Esophagus muscularis mucosa (tissue), 4 donors: ENCODE measurements at places on chromosomes 11 and 22. TPM values are rescaled to one million over a fixed set of nuclear protein-coding genes. Genes with fewer than 3 reads are reported as not detected.

Gene HEPHL1
- total RNA-seq = not detected

Gene TEX12
- total RNA-seq = 4.2 TPM

Gene AKIP1
- total RNA-seq = 56.4 TPM

Gene FLRT1
- 5.0 TPM for total RNA-seq

Gene GRAMD1B
- 2.2 TPM for total RNA-seq

Gene C11orf86
- total RNA-seq = not detected

Gene DDTL
- total RNA-seq = 3.2 TPM

Gene OR51T1
- total RNA-seq = not detected

Gene OR8D4
- total RNA-seq = not detected

Gene SCT
- total RNA-seq = not detected

Gene NXPE2
- total RNA-seq = 0.42 TPM

Gene CENPM
- total RNA-seq = not detected

Gene SLC22A9
- total RNA-seq = not detected

Gene GAL3ST3
- 1.7 TPM for total RNA-seq

Gene SCGB1C1
- total RNA-seq = not detected

Gene KCNA4
- not detected for total RNA-seq

Gene TTC36
- 1.3 TPM for total RNA-seq

Gene KCNJ1
- not detected for total RNA-seq

Gene OR5P2
- total RNA-seq = not detected
